ENCODE measurements at places on chromosomes 6 and 20. TPM values are rescaled to one million over a fixed set of nuclear protein-coding genes. Genes with fewer than 3 reads are reported as not detected.

- no peak for DNase-seq
Observed at GRCh38 chr20:4813076-4813862, 91.6 kb downstream of the PRND start.

DNA sequence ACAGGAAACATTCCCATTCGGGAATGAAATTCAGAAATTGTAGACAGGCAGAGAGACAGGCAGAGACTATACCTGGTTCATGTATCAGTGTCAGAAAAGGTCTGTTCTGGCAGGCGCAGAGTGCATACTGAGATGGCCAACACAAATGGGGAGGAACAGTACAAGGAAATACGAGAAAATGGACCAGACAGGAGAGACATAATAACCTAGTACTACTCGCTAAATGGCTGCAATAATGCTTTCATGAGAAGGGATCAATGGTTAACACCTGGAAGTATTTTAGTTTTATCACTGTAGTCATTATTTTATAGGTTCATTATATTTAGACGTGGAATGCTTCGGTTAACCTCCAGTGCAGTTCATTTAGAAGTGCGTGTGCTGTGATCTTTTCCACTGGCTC is 58.9 kb downstream of the CD83 start:
- DNase-seq, result no peak

GRCh38 chr6:50272611-50273010 is 222.9 kb upstream of the DEFB112 start:
- no peak for DNase-seq

- no peak for DNase-seq
Observed at GRCh38 chr6:14172562-14172961, 55.0 kb downstream of the CD83 start.

TRAPPC3L gene
- not detected for total RNA-seq

All from HT-29 (cell line).